NCI-H187 treated with DMSO at 0.1 percent for 48 hours (cell line): ENCODE measurements at places on chromosomes 12 and 14.

DNA sequence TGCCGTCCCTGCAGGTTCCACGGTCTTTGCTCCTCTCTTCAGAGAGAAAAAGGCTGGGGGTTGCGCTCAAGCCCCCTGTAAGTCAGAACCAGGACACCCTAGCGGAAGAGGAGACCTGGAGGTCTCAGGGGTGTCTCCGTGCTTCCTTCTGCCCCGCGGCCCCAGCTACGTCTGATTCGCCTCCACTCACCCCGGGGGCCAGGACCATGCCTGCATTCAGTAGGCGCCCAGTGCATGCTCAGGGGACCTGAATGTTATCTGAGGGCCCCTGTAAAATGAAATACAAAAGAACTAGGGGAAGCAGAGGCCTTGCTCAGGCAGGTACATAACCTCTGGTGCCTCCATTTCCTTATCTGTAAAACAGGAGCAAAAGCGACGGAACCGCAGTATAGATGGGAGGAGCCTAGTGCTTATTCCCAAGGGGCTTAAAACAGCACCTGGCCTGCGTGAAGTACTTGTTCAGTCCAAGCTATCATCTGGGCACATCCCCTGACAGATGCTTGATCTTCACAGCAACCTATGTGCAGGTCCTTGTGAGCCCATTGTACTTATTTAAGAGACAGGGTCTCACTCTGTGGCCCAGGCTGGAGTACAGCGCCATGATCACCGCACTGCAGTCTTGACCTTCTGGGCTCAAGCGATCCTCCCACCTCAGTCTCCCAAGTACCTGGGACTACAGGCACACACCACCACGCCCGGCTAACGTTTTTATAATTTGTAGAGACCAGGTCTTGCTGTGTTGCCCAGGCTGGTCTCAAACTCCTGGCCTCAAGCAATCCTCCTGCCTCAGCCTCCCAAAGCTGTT, 110.3 kb upstream of the NCOR2 start:
- DNase-seq: peak; percentile 71

DNA sequence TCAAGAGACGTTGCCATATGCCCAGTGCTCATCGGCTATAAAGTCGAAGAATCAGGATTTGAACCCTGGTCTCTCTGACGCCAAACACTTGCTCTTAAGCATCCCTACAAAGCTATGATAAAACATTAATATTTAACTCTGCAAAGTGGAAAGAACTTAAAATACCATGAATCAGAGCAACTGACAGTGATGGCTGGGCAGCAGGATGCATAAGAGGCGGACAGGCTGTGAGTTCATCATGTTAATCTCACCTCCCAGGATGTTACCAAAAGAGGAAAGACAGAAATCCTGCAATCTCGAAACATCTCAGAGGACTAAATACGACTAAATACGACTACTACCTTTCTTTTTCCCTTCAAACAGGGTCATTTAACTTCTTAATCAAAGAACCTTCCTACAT, 5.8 kb downstream of the DICER1 start:
- no peak for DNase-seq

- no peak for DNase-seq
Measured at GRCh38 chr12:82883394-82884355, 197.0 kb downstream of the TMTC2 start.

GRCh38 chr12:52391618-52392002, 6.2 kb upstream of the KRT84 start:
- DNase-seq: no peak

DNA sequence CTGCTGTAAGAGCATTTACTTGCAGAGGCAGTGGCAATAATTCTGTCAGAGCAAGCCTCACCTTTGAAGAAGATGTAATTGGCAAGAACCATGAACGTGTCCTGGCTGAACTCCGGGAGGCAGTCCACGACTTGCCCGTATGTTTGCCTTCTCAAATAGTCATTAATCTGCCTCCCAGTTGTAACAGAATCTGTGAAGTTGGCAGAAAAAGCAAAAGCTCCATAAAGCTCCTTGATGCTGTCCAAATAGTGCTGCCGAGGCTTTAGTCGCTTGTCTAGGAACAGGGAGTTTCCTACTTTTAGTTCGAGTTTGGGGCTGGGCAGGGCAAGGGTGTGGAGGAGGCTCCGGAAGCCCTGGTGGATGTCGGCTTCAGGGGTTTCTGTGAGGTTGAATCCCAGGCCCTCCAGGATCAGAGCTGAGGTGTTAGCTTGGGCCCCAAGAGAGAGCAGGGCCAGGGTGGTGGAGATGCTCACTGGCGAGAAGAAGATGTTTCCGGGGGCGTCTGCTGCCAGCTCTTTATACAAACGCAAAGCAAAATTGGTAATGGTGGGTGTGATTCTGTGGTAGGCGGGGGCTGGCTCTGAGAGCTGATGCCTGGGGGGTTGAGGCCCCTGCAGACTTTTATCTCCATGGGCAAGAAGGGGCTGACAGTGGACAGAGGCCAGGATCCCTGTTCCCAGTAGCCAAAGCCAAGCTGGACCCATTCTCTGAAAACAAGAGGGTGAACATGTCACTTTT, 4.4 kb downstream of the SERPINA11 start:
- DNase-seq: no peak

DNA sequence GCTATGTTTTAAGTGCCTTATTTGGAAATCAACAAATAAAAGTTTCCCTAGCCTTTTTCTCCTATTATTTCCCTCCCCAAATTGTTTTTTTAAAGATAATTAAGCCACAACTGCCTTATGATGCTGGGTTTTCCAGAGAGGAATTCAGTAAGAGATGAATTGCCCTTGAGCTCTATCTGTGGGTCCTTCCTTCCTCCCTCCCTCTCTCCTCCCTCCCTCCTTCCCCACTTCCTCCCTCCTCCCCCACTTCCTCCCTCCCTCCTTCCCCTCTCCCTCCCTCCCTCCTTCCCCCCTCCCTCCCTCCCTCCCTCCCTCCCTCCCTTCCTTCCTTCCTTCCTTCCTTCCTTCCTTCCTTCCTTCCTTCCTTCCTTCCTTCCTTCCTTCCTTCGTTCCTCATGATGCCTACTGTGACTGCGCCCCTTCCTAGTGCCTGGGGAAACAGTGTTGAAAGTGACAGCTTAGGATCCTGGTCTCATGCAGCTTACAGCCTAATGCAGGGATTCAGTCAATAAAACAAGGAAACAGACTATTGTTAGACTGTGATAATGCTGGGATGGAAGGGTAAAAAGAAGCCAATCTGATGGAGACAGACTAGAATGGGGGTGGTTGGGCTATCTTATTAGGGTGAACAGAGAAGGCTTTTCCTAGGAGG, 1417.1 kb downstream of the AACS start:
- DNase-seq: no peak

- DNase-seq: no peak
Measured at GRCh38 chr12:65876898-65877721, 52.8 kb downstream of the HMGA2 start.

DNA sequence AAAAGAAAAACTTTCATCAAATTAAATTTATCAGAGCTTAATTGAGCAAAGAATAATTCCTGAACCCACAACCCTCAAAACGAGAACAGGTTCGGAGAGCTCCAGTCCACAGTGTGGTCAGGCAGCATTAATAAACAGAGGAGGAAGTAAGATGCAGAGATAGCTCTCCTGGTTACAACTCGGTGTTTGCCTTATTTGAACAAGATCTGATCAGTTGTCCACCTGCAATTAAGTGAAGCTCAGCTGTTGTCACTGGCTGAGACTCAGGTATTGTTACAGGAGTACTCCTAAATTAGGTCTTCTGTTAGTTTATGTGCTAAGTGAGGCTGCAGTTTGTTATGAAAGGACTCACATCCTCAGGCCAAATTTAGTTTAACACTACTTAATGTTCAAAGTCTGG, 451.4 kb upstream of the PDE3A start:
- DNase-seq: no peak

- peak; percentile 41 for DNase-seq
Measured at GRCh38 chr12:122182887-122183587, at the start of gene LRRC43. TSS of gene LRRC43 (plus strand) at chr12:122183123. CDS start at chr12:122183145, 22 bp downstream.

DNA sequence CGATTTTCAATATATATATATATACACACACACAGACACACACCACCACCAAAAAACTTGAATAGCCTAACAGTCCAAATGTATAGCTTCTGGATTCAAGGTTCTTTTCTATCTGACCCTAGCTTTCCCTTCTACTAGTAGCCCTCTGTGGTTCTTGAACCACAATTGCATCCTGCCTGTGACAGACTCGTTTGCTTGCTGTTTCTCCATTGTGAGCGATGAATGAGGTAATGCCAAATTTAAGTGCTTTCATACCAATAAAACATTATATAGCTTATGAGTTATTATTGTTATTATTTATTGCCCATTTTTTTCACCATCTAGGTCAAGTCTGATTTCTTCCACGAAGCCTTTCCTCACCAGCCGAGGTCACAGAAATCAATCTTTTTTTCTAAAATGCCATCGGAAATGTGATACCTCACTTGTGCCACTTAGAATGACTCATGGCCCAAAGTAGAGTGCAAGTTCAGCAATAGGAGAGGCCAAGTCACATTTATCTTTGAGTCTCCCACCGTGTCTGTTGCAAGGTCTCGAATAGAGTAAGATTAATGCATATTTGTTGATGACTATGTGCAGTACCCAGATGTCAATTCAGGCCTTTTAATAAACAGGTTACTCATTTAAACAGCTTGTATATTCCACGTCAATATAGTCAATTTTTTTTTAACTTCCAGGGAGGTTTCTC, 1015.8 kb upstream of the SEL1L start:
- no peak for DNase-seq

- DNase-seq: no peak
Measured at GRCh38 chr12:22529281-22530060, 14.9 kb downstream of the C2CD5 start.

DNA sequence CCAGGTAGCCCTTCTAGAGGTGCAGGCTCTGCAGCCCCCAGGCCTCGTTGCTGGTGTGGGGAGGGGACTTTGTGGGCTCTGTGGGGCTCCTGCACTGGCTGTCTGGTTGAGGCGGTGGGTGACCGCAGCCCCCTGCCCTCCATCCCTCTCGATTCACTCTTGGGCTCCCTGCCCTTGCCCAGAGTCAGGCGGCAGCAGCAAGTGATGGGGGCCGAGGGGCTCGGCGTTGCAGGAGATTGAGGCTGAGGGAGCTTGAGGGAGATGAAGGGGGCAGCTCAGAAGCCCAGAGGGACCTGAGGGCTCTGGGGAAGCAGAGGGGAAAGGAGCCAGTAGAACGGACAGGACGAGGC, 9.5 kb upstream of the LRTM2 start:
- DNase-seq: no peak

GRCh38 chr12:115424003-115424402, 740.0 kb upstream of the TBX3 start:
- no peak for DNase-seq

- DNase-seq: no peak
Measured at GRCh38 chr12:82968631-82969367, 282.1 kb downstream of the TMTC2 start.

DNA sequence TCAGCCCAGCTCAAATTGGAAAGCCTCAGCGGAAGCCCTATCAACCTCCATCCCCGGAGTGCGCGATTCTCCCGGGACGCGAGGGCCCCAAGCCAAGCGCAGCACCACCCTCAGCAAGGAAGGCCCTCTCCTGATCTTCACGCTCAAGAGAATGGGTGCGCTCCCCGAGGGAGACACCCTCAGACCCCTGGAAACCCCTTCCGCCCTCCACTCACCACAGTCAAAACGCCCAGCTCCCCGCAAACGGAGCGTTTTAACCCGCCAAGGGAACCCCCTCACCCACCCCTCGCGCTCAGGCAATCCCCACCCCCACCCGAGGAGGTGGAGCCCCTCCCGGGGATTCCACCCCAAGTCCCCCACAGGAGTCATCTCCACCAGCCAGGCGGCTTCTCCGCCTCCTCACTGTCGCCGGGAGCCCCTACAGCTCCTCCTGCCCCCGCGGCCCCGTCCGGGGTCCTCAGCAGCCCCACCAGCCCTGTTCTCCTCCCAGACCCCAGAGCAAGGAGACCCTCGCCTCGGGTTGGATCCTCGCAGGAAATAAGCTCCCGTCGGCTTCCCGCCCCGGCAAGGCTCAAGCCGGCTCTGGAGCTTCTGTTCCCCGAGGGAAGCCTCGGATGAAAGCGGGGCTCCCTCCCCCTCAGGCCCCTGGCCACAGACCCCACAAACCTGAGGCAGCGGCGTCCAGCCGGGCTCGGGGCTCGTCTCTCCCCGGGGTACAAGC, 507 bp downstream of the BAZ2A start:
- DNase-seq: no peak
